NCI-H2029 treated with DMSO at 0.1 percent for 48 hours (cell line): ENCODE measurements at places on chromosomes 1 and 21.

DNA sequence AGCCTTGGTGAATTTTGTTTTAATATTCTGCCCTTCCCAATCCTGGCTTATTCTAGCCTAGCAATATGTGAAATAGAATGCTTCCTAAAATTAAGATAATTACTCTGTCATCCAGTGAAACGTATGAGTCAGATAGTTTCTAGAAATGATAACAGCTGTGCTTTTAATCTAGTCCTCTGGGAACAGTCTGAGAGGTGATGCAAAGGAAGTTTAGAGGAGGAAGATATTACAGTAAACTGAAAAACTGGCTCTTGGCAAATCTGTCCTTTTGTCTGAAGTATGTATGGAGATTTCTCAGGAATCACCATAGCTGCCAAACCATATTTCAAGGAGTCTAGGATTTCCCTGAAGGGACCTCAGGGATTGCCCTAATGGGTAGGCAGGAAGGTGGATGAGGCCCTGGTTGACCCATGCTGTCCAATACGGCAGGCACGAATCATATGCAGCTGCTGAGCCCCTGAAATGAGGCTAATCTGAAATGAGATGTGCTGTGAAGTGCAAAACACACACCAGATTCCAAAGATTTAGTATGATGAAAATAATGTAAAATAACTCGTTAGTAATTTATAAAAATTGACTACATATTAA lies 70.8 kb upstream of the LBR start:
- DNase-seq = no peak

GRCh38 chr1:171872430-171872829 lies 31.1 kb downstream of the DNM3 start:
- DNase-seq = no peak

- DNase-seq = no peak
Observed at GRCh38 chr1:153567621-153568366, 2.1 kb upstream of the S100A2 start.

DNA sequence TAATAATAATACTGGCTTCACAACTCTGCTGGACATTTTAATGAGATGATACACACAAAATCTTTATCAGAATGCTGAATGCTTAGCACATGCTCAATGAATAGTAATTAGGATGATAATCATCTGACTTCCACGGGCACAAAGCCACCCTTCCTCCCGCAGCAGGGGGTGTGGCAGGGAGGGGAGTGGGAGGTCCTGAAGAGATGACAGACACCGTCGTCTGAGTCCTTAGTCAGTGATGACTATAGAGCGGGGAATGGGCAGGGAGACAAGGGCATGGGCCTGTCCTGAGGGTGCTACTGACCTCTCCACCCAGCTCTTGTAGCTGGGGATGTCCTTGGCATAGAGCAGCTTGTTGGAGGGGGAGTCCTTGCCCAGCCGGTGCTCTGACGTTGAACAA lies 117.6 kb upstream of the CD34 start:
- no peak for DNase-seq

- DNase-seq = no peak
Observed at GRCh38 chr1:1197551-1198422, 8.6 kb downstream of the TNFRSF18 start.

DNA sequence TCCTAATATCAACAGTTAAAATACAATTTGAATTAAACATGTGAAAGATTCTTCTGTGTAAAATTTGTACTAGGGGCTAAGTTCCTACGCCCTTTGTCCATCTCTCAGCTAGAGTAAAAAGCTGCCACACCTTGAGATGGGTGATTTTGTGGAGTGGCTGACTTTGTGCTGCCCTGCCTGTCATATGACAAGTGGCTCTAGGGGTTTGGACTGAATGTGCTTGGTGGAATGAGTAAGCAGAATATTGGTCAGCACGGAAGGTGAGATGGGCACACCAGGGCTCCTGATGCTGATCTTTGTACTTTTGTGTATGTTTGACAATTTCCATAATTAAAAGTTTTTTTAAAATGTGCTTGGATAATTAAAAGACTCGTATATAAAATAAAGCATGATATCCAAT lies 133.6 kb upstream of the SLC45A1 start:
- DNase-seq = no peak

GRCh38 chr1:180165509-180166435 lies 11.1 kb downstream of the QSOX1 start:
- no peak for DNase-seq

DNA sequence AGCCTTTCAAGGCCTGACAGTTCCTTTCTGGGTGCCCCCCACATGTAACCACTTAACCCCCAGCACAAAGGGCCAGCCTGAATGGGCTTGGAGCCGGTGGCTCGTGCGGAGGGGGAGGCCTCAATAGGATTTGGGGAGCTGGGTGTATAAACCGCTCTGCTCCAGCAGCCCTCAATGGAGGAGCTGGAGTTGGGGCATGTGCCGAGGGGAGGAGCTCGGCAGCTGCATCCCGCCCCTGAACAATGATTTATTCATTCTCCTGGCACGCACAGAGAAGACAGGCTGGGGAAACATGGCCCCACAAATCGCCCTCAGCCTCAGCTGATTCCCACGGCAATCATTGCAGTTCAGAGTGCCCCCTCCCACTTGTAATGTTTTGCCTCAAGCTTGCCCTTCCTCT lies 6.9 kb upstream of the C1orf216 start:
- DNase-seq = no peak

- DNase-seq = no peak
Observed at GRCh38 chr21:26177187-26177586, 6.6 kb upstream of the APP start.

- no peak for DNase-seq
Observed at GRCh38 chr1:151007853-151008243, 401 bp upstream of the PRUNE1 start.

DNA sequence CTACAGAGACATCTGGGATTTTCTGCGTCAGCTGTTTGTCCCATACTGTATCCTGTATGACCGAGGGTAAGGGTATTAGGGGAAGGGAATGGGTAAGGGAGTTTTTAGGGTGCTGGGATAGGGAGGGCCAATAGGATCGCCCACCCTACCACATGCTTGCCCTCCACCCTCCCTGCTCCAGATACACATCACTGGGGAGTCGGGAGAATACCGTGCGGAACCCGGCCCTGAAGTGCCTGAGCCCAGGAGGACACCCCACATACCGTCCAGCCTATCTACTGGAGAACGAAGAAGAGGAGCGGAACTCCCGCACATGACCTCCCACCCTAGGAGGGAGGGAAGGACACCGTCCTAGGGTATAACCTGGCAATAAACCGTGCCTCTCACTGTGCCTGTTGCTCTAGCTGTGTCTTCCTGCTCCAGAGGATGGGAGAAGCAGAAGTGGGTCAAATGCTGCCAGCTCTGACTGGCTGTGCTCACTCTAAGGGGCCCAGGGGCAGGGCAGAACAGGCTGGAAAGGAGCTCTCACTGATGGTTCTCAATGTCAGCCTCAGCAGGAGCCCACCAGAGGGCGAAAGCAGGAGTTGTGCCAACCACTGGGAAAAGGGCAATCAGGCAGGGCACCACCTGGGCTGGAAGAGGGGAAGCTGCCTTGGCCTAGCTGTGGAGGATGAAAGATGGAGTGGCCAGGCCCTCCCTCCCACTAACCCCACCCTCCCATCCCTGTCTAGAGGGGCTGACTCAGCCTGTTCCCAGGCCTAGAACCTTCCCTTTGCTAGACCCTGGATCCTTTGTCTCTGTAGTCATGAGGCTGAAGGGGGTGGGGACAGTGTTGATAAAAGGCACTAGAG lies 440 bp upstream of the LENEP start:
- no peak for DNase-seq

GRCh38 chr1:54224233-54224632 lies 24.3 kb downstream of the MRPL37 start:
- no peak for DNase-seq

DNA sequence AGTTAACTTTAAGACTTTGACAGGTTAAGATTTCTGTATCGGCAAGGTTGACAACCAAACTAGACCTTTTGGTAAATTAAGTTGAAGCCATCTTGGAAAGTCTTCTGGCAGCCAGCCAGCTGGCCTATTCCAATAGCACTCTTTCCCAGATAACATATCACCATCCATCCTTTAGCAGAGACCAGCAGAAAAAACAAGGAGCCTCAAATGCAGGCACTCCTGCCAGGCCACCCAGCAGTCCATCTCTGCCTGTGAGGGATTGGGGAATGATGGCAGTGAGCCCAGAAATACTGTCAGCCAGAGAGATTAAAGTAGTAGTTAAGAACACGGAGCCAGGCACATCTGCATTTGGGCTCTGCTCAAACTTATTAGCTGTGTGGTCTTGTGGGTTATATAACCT lies 19.4 kb downstream of the ZBTB40 start:
- no peak for DNase-seq

- no peak for DNase-seq
Observed at GRCh38 chr1:108767115-108767514, 20.6 kb downstream of the STXBP3 start.

DNA sequence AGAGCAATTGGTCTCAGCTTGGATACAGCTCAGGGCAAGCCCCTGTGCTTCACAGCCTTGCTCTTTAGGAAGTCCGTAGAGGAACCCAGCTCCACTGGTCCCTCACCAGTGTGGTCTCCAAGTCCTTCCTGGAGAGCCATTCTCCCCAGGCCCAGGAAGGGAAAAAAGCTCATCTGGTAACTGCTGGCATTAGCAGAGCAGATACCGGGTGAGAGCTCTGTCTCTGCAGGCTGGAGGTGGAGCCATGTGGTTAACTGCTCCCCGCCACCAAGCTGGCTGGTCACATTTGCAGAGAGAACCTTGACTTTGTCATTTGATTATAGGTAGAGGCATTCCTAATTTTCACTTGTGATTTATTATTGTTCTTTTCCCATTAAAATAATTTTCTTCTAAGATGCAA lies 169.6 kb downstream of the ROR1 start:
- no peak for DNase-seq

DNA sequence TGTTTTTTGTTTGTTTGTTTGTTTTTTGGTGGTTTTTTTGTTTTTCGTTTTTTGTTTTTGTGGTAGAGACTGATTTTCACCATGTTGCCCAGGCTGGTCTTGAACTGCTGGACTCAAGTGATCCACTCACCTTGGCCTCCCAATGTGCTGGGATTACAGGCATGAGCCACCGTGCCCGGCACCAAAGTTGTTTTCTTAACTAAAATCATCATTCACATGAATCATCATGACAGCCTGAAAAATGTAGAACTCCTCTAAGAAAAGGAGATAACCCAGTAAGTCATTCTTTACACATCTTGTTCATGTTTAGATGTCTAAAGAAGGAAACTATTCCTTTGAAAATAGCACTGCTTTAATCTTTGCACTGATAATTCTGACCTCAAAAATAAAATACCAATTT lies 37.5 kb downstream of the DISP1 start:
- no peak for DNase-seq

- DNase-seq = no peak
Observed at GRCh38 chr1:33348194-33348593, 27.3 kb upstream of the A3GALT2 start.

GRCh38 chr1:53652441-53653199 lies 86.3 kb downstream of the GLIS1 start:
- no peak for DNase-seq

DNA sequence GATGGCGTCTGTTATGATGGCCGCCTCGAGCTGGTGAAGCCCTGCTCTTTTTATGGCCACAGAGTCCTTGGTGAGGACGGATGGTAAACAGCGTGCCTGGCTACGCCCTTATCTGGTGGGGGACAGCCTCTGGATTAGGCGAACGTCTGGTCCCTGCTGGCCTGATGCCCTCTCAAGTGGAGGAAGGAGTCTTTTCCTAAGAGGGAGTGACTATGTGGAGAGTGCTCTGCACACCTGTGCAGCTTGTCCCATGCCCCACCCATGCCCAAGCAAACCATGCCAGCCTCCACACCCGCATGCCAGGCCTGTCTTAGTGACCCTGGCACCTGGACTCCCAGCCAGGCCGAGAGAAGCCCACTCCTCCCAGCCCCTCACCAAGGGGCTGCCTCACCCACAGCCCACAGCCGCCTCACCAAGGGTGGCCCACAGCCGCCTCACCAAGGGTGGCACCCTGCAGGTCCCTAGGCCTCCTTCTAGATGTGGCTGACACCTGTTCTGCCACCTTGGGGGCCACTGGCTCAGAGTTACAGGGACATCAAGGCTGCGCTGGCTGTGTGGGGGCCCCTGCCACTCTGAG lies 40.2 kb downstream of the WNT9A start:
- no peak for DNase-seq

- DNase-seq = no peak
Observed at GRCh38 chr21:37356706-37357105, 9.9 kb upstream of the DYRK1A start.

DNA sequence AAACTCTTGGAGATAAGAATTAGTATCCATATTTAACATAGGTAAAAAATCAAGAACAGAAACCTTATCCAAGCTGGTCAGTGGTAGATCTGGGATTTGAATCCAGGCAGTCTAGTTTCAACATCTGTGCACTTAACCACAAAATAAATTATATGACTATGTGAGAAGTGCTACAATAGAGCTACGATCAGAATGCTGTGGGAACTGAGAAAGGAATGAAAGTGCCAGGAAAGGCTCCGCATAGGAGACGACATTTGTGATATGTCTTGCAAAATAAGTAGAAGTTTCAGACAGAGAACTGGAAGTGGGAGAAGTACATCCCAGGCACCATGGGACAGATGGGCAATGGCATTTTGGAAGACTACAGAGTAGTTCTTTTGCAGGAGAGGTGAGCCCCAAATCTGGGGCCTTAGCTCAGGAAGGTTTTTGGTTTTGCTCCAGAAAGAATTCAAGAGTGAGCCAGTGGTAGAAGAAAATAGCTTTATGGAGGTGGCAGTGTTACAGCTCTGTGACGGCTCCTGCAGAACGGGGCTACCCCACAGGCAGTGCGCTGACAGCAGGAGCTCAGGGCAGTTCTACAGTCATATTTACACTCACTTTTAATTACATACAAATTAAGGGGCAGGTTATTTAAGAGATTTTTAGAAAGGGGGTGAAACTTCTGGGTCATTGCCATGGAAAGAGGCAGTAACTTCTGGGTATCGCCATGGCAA lies 25.5 kb upstream of the GJA5 start:
- no peak for DNase-seq

GRCh38 chr1:203089001-203089650 lies 3.3 kb upstream of the MYOG start:
- no peak for DNase-seq
